Lung (tissue), 17 donors: ENCODE measurements at places on chromosomes 3 and 15. TPM values are rescaled to one million over a fixed set of nuclear protein-coding genes. Genes with fewer than 3 reads are reported as not detected.

- H3K27me3 ChIP-seq, result no peaks in the 10 kb centered on the region
- peak; percentile 70 for DNase-seq
- H3K4me1 ChIP-seq, result no peaks in the 10 kb centered on the region
- no peak overlapping the region for H3K27ac ChIP-seq
Measured at GRCh38 chr15:80173022-80173759, 20.4 kb downstream of the FAH start.

DNA sequence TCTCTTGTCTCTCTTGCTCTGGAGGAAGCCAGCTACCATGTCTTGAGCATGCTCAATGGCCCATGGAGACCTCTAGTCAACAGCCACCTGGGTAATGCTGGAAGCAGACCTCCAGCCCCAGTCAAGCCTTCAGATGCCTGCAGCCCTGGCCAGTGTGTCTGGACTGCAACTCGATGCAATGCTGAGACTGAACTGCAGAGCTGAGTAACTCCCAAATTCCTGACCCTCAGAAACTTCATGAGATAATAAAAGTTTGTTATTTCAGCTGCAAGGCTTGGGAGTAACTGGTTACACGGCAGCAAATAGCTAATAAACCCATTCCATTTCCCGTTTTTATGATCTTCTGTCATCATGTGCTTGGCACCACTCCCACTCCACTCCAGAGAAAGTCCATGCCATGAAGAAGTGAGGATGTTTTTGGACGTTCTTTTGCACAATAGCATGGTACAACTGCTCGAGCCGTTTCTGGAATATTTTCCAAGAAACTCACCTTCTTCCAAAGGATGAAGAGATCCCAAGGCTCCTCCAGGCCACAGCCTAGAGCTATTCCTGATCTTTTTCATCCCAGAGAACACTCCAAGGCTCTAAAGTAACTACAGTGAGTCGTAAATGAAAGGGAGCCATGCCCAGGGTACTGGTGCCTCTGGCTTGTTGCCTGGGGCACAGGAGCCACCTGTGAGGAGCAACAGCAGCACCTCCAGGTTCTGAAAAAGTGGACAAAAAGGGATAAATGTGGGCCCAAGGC is 72.0 kb upstream of the KLF13 start:
- no peaks in the 10 kb centered on the region for H3K4me1 ChIP-seq
- no peak overlapping the region for H3K27ac ChIP-seq
- H3K4me3 ChIP-seq, result no peak overlapping the region
- H3K27me3 ChIP-seq, result no peaks in the 10 kb centered on the region

DNA sequence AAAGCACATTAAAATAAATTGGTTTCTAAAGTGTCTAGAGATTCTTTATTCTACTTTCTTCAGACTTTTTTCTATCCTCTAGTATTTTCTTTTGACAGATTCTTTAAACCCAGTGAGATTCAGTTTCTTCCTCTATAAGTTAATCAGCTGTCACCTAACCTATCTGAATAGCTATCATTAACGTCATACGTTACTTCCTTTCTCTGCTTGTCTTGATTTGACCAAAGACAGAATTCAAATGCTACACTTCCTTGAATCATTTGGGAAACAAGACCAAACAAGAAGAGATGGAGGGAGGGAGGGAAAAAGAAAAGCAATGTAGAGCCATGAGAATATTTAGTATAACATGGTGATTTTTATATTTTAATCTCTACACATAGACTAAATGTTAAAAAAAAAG is 235.2 kb downstream of the NAALADL2 start:
- H3K36me3 ChIP-seq, result no peaks in the 10 kb centered on the region
- no peak overlapping the region for H3K4me3 ChIP-seq
- DNase-seq, result no peak
- H3K4me1 ChIP-seq, result no peaks in the 10 kb centered on the region

DNA sequence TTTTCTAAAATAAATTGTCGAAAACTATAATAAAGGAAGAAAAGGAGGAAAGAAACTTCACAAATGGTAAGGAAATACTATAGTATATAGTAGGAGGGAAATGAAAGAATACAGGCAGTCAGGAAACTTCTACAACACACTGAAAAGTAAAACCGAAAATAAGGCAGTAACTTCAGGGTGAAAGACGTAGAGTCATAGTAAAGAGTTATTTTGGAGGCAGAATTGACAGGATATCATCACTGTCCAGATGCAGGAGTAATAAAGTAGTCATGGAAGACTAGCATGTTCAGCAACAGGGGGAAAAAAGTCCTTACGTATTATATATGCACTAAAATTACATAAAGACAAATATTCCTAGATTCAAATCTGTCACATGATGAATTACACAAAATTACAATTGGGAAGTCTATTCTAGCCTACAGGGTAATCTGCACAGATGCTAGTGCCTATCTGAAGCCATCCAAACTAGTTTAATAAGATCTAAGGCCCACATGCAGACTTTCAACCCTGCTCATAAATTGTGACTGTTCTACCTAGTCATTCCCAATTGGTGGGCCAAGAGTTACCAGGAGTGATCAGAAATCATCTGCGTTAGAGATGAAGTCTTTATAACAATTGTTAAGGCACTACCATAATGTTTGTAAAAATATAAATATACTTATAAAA is 14.0 kb downstream of the VPS13C start:
- no peak overlapping the region for H3K27ac ChIP-seq
- peaks cover 2% of the 10 kb centered on the region for H3K36me3 ChIP-seq
- no peaks in the 10 kb centered on the region for H3K27me3 ChIP-seq
- no peak overlapping the region for H3K4me3 ChIP-seq
- peaks cover 7% of the 10 kb centered on the region for H3K4me1 ChIP-seq

- H3K4me1 ChIP-seq, result peaks cover 3% of the 10 kb centered on the region
- no peak for DNase-seq
- no peaks in the 10 kb centered on the region for H3K27me3 ChIP-seq
- no peaks in the 10 kb centered on the region for H3K36me3 ChIP-seq
Measured at GRCh38 chr3:59935025-59935424, 885.2 kb upstream of the CFAP20DC start.

DNA sequence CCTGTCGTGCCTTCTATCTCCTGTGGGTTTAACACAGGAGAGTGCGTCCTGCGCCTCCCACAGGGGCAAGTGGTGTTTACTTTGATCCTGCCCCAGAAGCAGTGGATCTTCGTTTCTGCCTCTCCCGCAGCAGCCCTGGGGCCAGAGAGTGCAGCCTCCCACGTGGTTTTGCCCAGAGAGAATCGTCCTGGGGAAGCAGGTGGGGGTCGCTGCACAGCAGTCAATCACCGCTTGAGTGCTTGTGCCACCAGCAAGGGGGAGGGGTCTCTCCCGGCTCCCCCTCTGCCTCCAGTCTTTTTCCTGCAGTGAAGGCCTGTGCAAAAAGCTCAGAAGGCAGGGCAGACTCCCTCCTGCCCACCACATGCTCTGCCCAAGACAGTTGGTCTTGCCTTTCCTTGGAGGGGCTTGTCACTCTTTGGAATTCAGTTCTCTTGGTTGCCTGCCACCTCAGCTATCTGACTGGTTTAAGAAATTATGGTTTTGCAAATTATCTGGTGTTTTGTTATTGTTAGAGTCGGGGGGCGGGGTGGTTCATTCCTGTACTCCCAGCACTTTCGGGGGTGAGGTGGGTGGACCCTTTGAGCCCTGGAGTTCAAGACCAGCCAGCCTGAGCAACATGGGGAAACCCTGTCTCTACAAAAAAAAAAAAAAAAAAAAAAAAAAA is 26.9 kb downstream of the STOML1 start:
- peaks cover 8% of the 10 kb centered on the region for H3K4me1 ChIP-seq
- no peaks in the 10 kb centered on the region for H3K36me3 ChIP-seq
- H3K4me3 ChIP-seq, result no peak overlapping the region
- DNase-seq, result no peak

DNA sequence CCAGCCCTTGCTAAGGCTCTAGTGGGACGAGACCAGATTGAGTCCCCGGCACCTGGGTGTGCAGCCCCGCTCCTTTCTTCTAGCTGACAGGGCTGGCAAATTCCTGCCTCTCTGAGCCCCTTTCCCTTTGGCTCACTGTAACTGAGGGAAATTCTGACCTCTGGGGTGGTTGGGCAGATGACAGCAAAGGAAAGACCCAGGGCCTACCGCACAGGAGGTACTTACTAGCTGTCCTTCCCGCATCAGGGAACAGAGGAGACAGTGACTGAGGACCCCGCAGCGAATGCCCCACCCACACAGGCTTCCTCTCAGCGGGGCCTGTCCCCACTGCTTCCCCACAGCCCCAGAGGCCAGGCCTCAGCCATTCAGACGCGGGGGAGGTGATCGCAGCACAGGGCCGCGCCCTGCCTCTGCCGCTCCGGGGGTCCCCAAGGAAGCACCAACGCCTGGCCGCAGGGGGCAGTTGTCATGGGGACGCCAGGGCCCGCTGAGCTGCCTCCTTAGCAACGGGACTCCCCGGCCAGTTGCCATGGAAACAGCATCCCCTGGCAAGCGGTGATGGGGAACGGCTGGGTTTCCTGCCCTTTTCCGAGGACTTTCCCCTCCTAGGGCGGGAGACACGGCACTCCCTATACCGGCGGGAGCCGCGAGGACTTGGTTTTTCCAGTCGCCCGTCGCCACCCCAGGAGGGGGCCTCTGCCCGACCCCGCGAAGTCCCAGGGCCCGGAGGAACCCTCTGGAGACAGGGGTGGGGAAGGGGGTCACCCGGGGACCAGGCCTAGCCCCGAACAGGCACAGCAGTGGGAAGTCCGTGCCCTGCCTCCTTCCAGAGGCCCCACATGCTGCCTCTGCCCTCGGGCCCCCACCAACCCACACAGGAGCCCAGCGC is 50.1 kb downstream of the HCN4 start:
- H3K4me1 ChIP-seq, result no peaks in the 10 kb centered on the region
- no peak overlapping the region for H3K4me3 ChIP-seq
- peak; percentile 23 for DNase-seq
- H3K27me3 ChIP-seq, result no peaks in the 10 kb centered on the region
- H3K36me3 ChIP-seq, result no peaks in the 10 kb centered on the region

DNA sequence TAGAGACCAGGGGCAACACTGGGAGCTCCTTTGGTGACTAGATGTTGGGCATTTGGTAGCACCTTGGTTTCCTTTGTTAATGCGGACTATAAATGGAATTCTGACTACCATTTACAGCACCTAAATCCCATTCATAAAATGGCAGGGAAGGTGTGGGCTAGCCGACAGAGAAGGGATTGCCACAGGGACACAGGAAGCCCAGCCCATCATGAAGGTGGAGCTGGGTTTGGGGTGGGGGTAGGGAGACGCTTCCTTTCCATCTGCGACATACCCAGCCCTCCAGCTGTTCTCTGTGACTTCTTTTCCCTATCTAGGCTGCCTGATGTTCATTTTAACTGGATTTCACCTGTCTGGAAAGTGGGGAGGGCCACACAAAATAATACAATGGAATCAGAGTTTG is 21.0 kb downstream of the ABHD2 start:
- H3K27ac ChIP-seq, result peak overlapping the region; percentile 23
- H3K36me3 ChIP-seq, result peaks cover 6% of the 10 kb centered on the region
- peaks cover 35% of the 10 kb centered on the region for H3K4me1 ChIP-seq
- no peak for DNase-seq
- no peaks in the 10 kb centered on the region for H3K27me3 ChIP-seq
- no peak overlapping the region for H3K4me3 ChIP-seq

DNA sequence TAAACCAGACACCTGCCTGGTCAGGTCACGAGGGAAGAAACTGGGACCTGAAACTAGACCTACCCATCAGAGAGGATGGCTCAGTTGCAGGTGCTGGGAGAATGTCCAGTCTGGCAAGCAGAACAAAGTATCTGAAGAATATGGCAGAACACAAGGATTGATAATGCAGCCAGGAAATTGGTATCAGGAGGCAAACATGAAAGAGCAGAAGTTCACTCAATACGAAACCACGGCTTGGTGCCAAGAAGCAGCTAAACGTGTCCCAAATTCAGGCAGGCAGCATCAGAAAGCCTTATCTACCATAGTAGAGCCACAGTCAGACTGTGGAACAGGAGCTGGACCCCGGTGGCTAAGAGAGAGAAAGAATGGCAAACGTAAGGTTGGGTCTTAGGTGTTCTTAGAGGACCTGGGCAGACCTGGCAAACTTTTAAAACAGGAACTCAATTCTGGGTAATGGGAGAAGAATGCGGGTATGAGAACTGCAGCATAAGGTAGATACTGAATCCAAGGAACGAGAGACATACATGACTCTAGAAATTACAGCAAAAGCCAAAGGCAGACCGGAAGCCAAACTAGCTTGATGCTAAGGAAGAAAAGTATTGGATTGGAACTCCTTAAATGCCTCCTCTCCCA is 169.0 kb upstream of the NECTIN3 start:
- no peaks in the 10 kb centered on the region for H3K4me1 ChIP-seq
- no peaks in the 10 kb centered on the region for H3K36me3 ChIP-seq
- H3K4me3 ChIP-seq, result no peak overlapping the region
- no peaks in the 10 kb centered on the region for H3K27me3 ChIP-seq
- DNase-seq, result no peak
- no peak overlapping the region for H3K27ac ChIP-seq

DNA sequence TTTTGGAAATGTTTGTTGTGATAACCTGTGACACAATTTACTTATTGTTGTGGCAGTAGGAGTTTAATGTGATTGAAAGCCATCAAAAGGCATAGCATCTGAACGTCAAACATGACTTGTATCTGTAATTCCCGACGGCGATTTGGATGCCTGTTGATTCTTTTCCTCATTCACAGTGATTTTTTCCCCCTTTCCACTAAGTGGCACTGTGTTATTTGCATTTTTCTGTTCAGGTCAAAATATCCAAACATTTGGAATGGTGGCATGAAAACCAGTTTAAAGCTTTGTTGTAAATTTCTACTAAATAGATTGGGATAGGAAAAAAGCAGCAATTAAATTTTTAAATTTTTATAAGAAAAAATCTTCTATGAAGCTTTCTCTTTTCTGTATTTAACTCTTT is 259.9 kb upstream of the KCNH8 start:
- no peaks in the 10 kb centered on the region for H3K27me3 ChIP-seq
- H3K36me3 ChIP-seq, result no peaks in the 10 kb centered on the region
- no peak overlapping the region for H3K27ac ChIP-seq

- no peak overlapping the region for H3K27ac ChIP-seq
- H3K27me3 ChIP-seq, result no peaks in the 10 kb centered on the region
- no peaks in the 10 kb centered on the region for H3K4me1 ChIP-seq
- no peak overlapping the region for H3K4me3 ChIP-seq
Measured at GRCh38 chr3:121645054-121645453, 15.6 kb downstream of the HCLS1 start.

ZNF662 gene
- polyA plus RNA-seq, result 4.1 TPM

APOD gene
- polyA plus RNA-seq, result 85.8 TPM

ZKSCAN7 gene
- 1.7 TPM for polyA plus RNA-seq

GOLGA8H gene
- 0.39 TPM for polyA plus RNA-seq

RLBP1 gene
- not detected for polyA plus RNA-seq

CYP1A2 gene
- polyA plus RNA-seq, result 0.57 TPM

SEMA4B gene
- polyA plus RNA-seq, result 80.4 TPM

SERINC4 gene
- polyA plus RNA-seq, result 0.46 TPM

LRRC49 gene
- polyA plus RNA-seq, result 5.6 TPM

DUSP7 gene
- polyA plus RNA-seq, result 25.2 TPM

ISLR2 gene
- polyA plus RNA-seq, result 0.31 TPM

CFAP100 gene
- 12.5 TPM for polyA plus RNA-seq
